ENCODE measurements at places on chromosomes 7 and 10.

DNA sequence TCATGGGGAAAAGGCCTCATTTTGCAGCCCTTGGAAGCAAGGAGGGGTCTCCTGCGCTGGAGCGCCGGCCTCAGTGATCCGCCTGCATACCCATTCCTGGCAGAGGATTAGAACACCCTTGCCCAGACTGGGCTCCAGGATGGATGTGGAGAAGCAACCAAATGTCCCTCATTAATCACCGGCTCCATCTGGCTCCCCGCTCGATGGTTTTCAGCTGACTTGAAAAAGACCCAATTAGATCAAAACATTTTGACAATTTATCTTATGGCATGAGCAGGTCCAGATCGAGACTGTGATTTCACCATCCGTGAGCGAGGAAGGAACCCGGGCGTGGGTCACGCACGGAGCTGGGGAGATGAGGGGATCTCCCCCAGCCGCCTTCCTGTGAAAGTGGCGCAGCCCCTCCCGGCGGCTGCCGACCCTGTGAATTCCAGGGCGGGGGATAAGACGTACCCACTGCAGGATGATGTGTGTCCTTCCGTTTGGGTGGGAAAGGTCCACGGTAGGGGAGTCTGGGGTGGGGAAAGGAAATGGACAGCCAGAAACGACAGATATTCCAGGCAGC lies 141.6 kb downstream of the EMX2 start:
- DNase-seq: no peak

GRCh38 chr7:116236020-116236630 lies 25.8 kb downstream of the TES start:
- DNase-seq: peak; percentile 20

- DNase-seq: no peak
Observed at GRCh38 chr10:118594392-118595063, 920 bp downstream of the PRLHR start.

DNA sequence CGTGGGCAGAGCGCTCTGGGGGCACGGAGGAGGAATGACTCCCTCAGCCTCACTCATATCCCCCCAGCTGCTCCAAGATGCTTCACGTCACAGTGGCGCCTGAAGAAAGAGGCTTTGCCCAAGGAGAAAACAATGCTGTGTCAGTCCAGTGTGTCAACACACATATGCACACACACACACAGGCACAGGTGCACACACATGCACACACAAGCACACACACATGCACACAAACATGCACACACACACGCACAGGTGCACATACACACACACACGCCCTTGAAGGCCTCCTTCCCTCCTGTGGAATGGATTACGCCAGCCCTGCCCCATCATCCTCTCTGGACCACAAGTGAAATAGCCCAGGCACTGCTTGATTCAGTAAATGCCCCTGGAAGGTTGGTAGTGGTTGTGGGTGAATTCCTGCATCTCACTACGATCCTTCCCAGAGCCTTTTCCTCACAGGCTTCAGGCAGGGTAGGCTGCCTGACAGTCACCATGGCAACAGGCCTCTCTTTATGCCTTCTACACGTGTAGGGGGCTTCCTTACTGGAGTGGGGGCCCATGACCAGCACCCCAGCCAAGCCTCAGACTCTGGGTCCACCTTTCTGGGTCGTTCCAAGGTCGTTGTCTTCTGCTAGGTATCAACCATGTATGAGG lies 371.5 kb upstream of the PODXL start:
- DNase-seq: no peak

DNA sequence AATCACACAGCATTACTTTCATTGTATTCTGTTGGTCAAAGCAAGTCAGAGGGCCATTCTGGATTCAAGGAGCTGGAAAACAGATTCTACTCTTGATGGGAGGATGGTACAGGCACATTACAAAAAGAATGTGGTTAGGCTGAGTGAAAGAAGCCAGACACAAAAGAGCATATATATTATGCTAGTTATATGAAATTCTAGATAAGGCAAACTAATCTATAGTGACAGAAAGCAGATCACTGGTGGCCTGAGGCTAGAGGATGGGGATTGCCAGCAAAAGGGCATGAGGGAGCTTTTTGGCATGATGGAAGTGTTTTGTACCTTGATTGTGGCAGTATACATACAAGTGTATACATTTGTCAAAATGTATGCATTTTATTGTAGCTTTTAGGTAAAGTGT lies 96.8 kb downstream of the SPAG6 start:
- DNase-seq: no peak

GRCh38 chr10:27248215-27248614 lies 7.6 kb upstream of the ACBD5 start:
- DNase-seq: no peak

GRCh38 chr10:51090190-51090589 lies 15.9 kb downstream of the PRKG1 start:
- no peak for DNase-seq

DNA sequence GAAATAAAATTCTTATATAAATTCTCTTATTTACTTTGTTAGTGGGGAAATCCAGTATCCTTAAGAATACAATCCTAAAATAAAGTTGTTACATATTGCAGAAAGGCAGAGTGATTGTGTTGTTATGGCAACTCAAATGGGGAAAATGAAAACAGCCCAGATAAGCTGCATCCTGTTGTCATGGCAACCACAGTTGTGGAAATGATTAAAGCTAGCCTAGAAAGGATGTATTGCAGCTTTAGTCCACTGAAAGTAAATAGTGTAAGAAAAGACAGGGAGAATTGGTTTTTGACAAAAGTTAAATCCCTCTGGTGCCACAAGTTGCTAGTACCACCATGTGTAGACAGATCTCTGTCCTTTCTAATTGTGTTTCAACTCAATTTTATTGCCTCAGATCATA lies 43.2 kb downstream of the BTRC start:
- DNase-seq: no peak

DNA sequence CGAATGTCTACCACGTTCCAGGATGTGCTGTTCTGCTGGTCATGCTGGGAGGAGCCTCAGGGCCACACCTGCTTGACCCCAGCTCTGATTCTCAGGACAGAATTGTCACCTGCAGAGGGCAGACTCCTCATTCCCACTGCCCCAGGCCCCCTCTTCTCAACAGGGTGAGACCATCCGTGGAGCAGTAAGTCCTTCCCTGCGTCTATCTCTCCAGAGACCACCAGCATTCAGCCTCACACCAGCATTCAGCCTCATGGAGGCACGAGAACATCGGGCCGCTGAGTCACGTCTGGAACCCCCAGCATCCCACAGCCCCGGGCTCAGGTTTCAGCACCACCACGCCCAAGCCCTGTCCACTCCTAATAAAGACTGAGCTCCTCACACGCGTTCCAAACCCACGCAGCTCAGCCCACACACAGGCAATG lies 273.4 kb downstream of the DIP2C start:
- DNase-seq: no peak

DNA sequence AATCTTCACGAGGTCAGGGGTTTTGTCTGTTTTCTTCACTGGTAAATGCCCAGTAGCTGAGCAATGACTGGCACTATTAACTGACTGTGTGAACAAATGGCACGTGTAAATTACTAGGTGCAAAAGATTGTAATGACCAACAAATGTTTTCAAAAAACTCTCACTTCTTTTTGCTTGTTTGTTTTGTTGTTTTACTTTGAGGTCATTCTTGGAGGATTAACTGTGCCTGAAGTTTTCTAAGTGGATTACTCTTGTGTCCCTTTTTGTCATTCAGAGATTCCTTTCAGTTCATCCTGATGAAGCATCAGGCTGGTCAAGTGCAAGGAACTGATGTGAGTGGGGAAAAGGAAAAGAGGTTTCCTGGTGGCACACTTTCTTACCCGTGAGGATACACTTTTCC lies 74.4 kb upstream of the PPP1R3C start:
- DNase-seq: no peak

GRCh38 chr7:17586711-17587110 lies 288.3 kb downstream of the AHR start:
- DNase-seq: no peak

- DNase-seq: no peak
Observed at GRCh38 chr10:95579292-95579691, 18.1 kb upstream of the SORBS1 start.

DNA sequence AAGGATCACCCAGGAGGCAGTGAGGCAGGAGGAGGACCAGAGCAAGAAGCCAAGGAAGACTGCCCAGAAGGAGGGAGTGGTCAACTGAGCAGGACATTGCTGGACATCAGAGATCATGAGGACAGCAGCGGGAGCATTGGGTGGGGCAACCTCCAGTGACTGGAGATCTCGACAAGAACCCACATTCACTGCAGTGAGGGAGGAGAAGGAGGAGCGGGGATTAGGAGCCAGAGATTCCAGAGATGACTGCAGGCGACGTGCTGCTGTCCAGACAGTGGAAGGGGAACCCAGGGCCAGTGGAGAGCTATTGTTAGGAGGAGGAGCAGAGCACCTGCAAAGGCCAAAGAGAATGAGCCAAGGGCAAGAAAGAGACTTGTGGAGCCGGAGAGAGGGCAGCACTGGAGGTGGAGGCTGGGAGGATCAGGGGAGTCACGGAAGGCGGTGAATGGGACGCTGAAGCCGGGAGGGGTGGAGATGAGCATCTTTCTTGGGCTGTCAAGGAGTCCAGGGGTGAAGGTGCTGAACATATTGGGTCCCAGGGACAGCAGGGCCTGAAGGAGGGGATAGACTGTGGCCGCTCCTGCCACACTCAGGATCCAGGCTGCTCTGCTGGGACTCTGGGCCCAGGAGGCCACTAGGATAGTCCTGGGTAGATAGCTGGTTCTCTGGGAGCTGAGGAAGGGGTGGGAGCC lies 140.1 kb upstream of the UNC5B start:
- no peak for DNase-seq

DNA sequence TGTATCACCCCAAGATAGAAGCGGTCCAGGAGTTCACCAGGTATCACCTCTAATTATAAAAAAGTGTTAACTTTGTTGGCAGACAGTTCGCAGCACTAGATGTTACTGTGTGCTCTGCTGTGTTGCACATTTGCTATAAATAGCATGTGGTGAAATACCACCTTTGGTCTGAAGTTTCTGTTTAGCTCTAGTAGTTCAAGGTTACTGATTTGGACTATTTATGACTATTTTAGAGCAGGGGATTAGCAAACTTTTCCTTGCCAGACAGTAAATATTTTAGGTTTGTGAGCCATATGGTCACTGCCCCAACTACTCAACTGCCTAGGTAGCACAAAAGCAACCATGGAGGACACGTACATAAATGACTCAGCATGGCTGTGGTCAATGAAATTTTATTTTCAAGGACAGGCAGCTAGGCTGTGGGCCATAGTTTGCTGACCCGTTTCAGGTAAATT lies 16.5 kb downstream of the DENND10 start:
- DNase-seq: no peak

DNA sequence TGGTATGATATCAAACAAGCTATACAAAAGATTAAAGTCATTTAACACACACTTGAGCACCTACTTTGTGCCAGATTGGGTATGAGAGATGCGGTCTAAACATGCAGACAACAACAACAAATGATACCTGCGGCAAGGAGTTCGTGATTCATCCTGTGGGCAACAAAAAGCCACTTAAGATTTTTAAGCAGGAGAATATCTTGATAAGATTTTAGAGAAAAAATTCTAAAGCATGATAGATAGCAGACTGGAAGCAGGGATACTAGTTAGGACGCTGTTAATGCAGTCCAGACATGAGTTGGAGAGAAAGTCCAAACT lies 1.6 kb upstream of the KBTBD2 start:
- DNase-seq: no peak

DNA sequence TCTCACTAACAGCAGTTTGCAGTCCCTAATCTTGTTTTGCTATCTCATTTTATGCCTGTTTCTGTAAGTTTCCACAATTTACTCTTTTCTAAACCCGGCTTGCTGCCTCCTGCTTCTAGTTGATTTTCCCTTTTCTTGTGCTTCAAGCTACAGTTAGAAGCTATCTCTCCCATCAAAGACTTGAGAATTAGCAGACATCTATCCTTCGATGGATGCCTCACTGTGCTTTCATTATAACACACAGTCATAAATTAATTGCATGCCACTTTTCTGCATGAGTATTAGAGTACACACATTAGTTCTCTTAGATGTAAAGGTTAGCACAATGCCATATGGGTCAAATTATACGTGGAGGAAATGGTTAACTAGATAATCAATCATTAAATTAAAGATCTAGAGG lies 48.7 kb downstream of the SEMA3A start:
- DNase-seq: no peak

- DNase-seq: no peak
Observed at GRCh38 chr7:147483634-147484292, 1106.8 kb upstream of the C7orf33 start.

- DNase-seq: no peak
Observed at GRCh38 chr10:128763588-128763987, 637.4 kb upstream of the MKI67 start.

GRCh38 chr10:92527716-92528115 lies 46.2 kb downstream of the IDE start:
- DNase-seq: no peak

GRCh38 chr10:92845921-92846320 lies 2.4 kb upstream of the EXOC6 start:
- DNase-seq: no peak

DNA sequence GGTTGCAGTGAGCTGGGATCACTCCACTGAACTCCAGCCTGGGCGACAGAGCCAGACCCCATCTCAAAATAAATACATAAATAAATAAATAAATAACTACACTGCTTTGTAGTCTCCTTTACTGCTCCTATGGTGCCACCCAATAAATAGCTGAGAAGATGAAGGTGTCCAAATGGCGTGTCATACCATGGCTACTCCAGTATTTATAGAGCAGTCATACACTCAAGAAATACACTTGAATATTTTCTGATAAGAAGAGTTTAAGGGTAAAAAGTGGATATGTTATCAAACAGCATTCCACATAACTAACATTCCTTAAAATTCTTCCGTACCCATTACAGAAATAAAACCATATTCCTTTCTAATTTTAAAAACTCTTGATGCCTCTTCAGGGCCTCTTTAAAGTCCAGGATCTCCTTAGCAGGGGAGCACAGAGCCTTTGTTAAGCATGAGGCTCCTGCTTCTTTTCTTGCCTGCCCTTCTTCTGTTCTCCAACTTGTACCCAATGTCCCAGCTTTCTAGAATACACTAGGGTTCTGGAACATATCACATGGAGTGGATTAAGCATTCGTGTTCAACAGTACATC lies 7.9 kb upstream of the SAR1A start:
- no peak for DNase-seq

DNA sequence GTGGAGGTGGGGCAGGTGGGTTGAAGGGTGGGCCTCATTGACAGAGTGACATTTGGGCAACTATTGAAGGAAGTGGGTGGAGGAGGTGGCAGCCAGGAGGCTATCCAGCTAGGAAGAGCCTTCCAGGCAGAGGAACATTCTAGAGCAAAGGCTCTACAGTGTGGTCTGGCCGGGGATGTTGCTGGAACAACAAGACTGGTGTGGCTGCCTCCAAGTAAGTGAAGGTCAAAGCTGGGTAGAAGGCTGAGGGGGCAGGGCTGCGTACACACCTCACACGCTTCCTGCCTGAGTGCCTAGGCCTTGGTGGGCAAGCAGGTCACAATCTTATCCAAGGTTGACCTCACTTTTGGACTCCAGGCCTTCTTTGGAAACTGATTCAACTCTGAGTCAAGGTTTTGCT lies 6.6 kb downstream of the CPA1 start:
- DNase-seq: no peak

DNA sequence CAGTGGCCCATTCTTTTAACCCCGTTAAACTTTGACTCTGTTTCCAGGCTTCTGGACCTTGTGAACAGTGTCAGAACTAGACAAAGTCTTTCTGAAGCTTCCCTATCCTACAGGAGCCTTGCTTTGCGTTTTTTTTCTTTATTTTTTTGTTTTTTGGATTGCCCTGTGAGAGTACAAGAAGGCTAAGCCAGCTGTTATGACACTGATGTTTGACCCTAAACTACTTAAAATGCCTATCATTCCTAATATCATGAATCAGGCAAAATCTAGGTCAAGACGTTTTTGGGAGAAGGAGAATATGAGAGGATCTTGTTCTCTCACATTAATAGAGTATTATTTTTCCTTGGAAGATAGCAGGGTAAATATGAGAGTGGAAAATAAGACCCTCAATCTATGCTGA lies 79.8 kb downstream of the EPDR1 start:
- DNase-seq: no peak

Data from activated T-helper 1 cell treated with Interleukin-2 at 50 U/mL for 16 hours (primary cell).